ENCODE measurements at places on chromosomes 2 and 18. TPM values are rescaled to one million over a fixed set of nuclear protein-coding genes. Genes with fewer than 3 reads are reported as not detected.

GRCh38 chr2:37318401-37318800 is 6.2 kb downstream of the PRKD3 start:
- DNase-seq, result no peak

Gene BOK
- total RNA-seq, result 6.3 TPM

Gene NT5DC4
- total RNA-seq, result 0.23 TPM

Gene RETSAT
- 29.5 TPM for total RNA-seq

DNA sequence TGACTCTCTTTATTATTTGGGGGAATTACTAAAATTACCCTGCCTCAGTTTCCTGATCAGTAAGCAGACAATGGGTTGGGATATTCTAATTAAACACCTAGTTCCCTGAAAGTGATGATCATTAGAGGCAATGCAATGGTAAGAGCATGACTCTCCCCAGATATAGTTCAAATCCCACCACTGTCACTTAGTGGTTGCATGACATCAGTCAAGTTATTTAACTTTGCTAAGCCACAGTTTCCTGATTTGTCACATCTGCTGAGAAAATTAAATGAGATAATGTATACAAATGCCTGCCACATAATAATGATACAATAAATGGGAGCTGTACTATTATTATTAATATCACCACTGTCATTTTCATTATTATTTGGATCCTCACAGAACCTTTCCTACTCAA is 29.9 kb downstream of the ZEB2 start:
- DNase-seq, result no peak

GRCh38 chr2:234931371-234931770 is 20.4 kb upstream of the SH3BP4 start:
- no peak for DNase-seq

Gene IL36A
- not detected for total RNA-seq

DNA sequence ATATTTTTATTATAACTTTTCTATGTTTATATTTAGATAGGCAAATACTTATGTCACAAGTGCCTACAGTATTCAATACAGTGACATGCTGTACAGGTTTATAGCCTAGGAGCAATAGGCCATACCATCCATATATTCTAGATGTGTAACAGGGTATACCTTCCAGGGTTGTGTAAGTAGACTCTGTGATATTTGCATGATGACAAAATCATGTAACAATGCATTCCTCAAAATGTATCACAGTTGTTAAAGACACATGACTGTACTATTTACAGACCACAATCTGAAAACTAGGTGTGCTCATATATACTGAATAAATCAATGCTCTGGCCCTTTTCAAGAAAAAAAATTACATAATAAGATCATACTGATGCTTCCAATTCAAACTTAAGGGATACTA is 433.2 kb upstream of the RGPD4 start:
- no peak for DNase-seq

DNA sequence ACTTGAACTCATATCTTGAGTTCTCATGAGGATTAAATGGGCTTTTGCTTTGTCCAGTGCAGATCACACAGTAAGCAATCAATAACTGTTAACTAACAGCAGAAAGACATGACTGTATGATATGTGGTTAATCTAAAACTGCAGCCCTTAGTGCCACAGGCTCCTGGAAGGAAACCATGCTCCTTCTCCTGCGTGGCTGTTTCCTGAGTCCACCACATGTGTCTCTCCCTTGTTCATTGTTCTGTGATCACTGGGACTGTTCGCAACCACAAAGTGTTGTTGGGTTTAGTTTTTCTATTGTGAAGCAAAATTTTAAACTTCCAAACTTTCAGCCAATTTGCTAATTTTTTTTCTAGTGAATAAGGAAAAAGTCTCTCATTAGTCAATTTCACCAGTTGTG is 130.9 kb upstream of the PTPRM start:
- no peak for DNase-seq

Gene GALNT3
- 2.0 TPM for total RNA-seq

DNA sequence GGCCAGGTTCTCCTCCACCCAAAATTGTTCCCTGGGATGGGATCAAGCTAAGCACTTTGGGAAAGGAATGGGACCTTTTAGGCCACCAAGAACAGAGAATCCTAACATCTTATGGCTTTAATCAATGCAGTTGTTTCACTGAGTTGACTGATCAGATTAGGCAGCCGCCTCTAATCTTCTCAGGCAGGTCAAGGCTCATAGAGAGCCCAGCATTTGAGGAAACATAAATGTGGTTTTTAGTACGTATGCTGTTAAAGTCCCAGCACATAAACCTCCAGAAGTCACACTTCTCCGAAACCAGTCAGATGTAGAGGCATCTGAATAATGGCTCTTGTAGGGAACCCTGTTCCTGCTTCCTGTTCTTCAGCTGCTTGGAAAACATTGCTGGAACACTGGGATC is 99.5 kb upstream of the RMDN2 start:
- DNase-seq, result no peak

Gene PTMA
- total RNA-seq, result 882 TPM

All from aorta (tissue), 5 donors.